Right renal cortex interstitium (tissue), 3 donors: ENCODE measurements at places on chromosomes 7 and 10. TPM values are rescaled to one million over a fixed set of nuclear protein-coding genes. Genes with fewer than 3 reads are reported as not detected.
A peak's percentile ranks its signal among the peaks of the same experiment; 100 is the strongest.

DNA sequence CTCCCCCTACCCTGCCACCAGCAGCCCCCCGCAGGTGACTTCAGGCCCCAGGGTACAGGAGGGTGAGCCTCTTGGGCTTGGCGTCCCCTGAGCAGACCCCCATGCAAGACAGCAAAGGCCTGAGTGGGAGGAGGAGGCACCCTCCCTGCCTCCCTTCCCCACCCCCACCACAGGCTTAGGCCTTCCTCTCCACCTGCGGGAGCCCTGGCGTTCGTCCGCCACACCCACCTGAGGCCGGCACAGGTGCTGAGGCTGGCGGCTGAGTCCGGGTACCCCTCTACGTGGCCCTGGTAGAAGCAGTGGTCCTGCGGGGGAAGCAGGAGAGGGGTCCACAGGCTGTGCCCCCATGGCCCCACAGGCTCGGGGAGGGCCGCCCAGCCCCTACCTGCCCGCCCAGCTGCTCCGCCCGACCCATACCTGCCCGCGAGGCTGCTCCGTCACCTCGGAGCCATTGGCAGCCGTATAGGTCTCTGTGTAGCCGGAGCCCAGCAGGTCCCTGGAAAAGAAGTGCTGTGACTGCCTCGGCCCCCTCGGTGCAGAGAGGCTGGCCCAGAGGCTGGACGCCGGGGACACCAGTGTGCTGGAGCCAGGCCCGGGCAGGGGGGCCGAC lies 3.0 kb downstream of the ADAM8 start:
- DNase-seq: no peak

GRCh38 chr10:70884741-70885140 lies 3.6 kb downstream of the PCBD1 start:
- no peak for DNase-seq

- no peak for DNase-seq
These were observed 47.4 kb upstream of the PRKAR1B start for GRCh38 chr7:774161-775109.

DNA sequence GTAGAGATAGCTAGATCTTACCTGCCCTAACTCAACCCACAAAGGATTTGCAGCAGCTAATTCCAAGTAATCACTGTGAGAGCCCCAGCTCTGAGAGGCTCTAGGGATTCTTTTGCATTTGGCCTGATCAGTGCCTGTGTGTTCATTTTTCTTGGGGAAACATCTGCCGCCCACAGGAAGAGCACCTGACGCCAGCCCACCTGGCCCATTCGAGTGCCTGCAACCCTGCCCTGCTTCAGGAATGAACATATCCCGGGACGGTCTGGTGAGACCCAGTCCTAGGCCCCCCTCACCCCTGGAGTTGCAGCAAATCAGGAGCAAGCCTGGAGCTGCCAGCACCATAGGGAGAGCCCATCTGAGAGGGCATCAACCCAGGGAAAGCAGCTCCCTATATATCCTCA lies 38.8 kb downstream of the GSDME start:
- DNase-seq: no peak

Gene TUBAL3
- polyA plus RNA-seq: 0.19 TPM

GRCh38 chr10:133264461-133264860 lies 12.2 kb downstream of the ADAM8 start:
- DNase-seq: no peak

GRCh38 chr7:111083413-111083812 lies 7.5 kb upstream of the LRRN3 start:
- no peak for DNase-seq

Gene RHOBTB1
- 87.4 TPM for polyA plus RNA-seq

Gene PDE1C
- 3.3 TPM for polyA plus RNA-seq

Gene PTPRZ1
- 1.8 TPM for polyA plus RNA-seq

Gene HOXA11
- polyA plus RNA-seq: 35.3 TPM

DNA sequence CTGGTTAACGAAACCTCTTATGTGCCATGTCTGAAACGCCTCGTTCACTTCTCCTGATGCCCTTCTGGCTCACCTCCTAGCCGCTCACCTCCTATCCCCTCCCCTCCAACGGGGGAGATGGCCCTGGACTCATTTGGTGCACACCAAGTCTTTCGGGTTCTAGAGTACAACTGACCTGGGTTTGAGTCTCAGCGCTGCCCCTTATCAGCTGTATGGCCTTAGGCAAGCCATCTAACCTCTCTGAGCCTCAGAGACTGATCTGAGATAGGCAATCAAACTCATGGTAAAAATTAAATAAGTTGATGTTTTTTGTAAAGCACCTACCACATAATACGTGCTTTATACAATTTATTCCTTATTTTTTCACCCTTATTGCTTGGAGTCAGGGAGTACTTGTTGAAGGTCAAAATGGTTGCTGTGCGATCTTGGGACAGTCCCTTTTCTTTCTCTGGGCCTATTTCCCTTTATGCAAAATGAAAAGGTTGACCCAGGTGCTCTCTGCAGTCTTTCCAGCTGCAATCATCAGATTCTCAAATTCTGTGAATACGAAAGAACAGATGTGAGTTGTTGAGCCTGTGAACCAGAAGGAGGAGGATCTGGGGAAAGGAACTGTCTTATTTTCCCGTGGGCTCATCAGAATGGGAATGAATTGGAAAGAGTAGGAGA lies 31.2 kb upstream of the PLEKHA1 start:
- no peak for DNase-seq

Gene MUC12
- polyA plus RNA-seq: 0.42 TPM

GRCh38 chr7:132063800-132064199 lies 507.4 kb upstream of the PODXL start:
- no peak for DNase-seq

Gene FGFBP3
- polyA plus RNA-seq: 3.3 TPM

Gene CDK6
- polyA plus RNA-seq: 45.1 TPM

DNA sequence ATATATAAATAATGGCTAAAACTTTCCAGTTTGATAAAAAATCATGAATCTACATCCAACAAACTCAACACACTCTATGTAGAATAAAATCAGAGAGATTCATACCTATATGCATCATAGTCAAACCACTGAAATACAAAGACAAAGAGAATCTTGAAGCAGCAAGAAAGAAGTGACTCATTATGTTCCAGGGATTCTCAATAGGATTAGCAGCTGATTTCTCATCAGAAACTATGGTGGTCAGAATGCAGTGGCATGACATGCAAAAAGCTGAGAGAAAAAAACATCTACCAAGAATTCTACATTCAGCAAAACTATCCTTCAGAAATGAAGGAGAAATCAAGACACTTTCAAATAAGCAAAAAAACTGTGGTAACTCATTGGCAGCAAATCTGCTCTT lies 187.4 kb downstream of the RNLS start:
- DNase-seq: no peak

- no peak for DNase-seq
These were observed 326.2 kb upstream of the KAT6B start for GRCh38 chr10:74500026-74500704.

GRCh38 chr7:574661-575395 lies 55.2 kb upstream of the PDGFA start:
- no peak for DNase-seq

- peak; percentile 17 for DNase-seq
These were observed 91.5 kb downstream of the GSDME start for GRCh38 chr7:24665564-24666294.

Gene H2BK1
- not detected for polyA plus RNA-seq

GRCh38 chr7:99006739-99007424 lies 128.6 kb downstream of the TRRAP start:
- DNase-seq: no peak

Gene IFRD1
- polyA plus RNA-seq: 32.6 TPM

Gene GIMAP1
- 3.1 TPM for polyA plus RNA-seq

DNA sequence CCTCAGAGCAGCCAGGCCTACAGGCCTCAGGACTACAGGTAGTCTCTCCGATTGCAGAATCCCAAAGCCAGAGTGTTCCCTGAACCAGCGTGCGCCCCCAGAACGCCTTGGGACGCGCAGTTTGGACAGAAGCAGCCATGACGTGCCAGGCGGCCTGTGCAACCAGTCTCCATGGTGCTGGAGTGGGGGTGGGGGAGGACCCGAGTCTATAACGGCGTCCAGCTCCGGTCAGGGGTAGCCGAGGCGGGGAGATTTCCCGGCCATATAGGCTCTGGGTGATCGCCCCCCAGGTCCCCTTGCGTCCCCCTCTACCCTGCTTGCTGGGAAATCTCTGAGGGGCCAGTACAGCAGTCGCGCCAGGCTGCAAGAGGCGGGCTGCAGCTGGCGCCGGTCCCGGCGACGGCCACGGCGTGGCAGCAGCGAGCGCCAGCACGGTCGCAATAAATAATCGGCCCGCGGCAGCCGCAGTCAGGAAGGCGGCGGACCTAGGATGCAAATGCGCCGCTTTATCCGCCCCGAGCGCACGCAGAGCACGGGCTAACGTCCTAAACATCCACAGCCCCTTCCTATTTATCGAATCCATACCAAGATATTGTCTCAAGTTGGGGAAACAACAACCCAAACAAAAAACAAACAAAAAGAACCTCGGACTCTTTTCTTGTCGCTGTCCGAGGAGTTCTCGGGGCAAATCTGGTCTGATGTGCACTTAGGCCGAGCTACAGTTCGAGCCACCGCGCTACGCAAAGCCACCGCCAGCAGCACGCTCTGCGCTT lies 1.6 kb downstream of the HOXA3 start:
- no peak for DNase-seq

Gene DDX50
- polyA plus RNA-seq: 79.2 TPM

Gene ITPRID1
- not detected for polyA plus RNA-seq

DNA sequence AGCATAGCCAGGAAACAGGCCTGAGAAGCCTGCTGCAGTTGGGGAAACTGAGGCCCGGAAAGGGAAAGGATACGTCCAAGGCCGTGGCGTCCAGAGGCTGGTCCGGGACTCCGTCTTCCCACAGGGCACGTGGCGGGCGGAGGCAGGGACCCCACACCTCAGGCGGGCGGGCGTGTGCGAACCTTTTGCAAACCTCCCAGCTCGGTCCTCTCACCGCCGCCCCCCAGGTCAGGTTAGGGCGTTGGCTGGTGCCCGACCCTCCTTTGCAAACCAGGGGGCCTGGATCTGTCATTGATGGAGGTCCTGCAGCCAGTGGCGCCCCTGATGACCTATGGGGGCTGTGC lies 19.3 kb downstream of the FAM20C start:
- no peak for DNase-seq

Gene NHLRC2
- polyA plus RNA-seq: 19.6 TPM

Gene STYXL1
- polyA plus RNA-seq: 42.8 TPM

GRCh38 chr10:50556237-50557120 lies 67.3 kb downstream of the SGMS1 start:
- no peak for DNase-seq

DNA sequence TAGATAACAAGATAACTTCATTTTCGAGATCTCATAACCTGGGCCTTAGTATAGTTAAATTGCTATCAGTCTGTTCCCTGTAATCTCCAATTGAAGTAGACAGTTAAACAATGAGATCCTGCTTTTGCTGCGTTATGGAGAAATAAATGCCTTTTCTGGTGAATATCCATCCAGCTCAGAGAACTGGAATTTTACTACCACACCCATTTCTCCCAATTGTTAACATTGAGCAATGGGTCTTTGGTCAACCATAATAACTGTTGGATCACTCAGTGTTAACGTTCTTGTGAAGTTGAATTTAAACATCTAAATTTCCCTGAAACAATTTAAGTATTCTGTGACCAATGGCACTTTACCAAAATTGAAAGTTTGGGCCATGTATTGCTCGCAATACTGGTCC lies 3.0 kb downstream of the CALU start:
- DNase-seq: no peak

Gene ELOVL3
- polyA plus RNA-seq: 3.2 TPM

DNA sequence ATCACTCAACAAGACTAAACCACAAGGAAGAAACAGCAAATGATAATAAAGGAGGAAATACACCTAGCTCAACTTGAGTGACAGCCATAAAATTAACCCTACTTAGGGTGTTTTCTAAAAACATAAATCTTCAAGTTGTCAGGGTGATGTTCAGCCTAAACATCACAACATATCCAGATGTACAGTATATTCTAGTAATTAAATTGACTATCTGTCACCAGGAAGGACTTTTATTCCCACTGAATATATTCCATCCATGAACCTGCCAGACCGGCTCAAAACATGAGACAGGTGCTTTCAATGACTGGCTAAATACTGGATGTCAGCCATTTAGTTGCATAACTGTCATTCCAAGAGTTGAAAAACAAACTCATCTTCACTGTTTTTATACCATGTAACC lies 298.1 kb upstream of the NEBL start:
- DNase-seq: no peak

GRCh38 chr7:66255534-66256100 lies 50.5 kb downstream of the TPST1 start:
- DNase-seq: no peak

GRCh38 chr7:43905209-43905946 lies 1.0 kb downstream of the URGCP start:
- peak; percentile 2 for DNase-seq

Gene DLX5
- 0.15 TPM for polyA plus RNA-seq

- no peak for DNase-seq
These were observed 50.1 kb downstream of the RBM20 start for GRCh38 chr10:110694263-110694662.
